ENCODE measurements at places on chromosomes 4 and X. TPM values are rescaled to one million over a fixed set of nuclear protein-coding genes. Genes with fewer than 3 reads are reported as not detected.

Gene BEX2
- 4.7 TPM for total RNA-seq

Gene RAB39B
- not detected for total RNA-seq

Gene GLRA2
- not detected for total RNA-seq

DNA sequence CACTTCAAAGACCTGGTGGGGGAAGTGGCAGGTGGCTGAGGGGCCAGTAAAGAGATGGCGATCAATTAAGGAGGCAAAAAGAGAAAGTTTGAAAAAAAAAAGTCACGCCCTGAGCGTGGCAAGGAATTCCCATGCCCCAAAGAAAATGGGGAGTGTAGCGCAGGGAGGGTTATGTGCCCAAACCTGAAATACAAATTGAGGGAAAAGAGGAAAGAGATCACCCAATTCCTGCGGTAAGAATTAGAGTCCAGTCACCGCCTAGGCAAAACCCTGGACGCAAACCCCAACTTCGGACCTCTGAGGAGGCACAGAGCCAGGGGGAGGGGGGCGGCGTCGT is 595 bp downstream of the ENOX2 start:
- DNase-seq: no peak

- DNase-seq: no peak
Measured at GRCh38 chr4:165921546-165921945, 48.5 kb downstream of the TLL1 start.
